ENCODE measurements at places on chromosomes 3 and 15.
A peak's percentile ranks its signal among the peaks of the same experiment; 100 is the strongest.

DNA sequence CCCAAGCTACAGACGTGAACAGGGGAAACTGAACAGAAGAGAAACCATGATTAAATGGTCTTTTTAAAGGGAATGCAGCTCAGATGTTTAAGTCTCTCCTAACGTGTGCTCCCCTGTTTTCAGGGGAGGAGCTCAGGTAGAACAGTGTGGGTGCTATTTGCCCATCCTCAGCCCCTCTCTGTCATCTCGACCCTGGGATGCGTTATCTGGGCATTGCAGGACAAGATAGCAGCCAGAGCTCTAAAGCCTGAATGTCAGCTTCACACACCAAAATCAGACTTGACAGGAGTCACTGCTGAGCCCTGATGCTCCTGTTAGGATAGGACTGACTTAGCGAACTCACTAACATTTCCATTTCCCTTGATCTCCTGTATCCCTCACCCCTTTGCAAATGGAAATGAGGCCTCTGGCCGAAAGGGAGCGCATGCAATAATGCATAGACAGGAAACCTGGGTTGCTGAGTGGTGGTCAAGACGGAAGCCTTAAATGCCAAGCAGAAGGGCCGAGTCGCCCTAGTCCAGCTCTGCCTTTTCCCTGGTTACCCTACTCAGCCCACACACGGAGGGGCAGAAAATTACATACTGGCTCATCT is 234.9 kb upstream of the TPM1 start:
- no peak for DNase-seq

DNA sequence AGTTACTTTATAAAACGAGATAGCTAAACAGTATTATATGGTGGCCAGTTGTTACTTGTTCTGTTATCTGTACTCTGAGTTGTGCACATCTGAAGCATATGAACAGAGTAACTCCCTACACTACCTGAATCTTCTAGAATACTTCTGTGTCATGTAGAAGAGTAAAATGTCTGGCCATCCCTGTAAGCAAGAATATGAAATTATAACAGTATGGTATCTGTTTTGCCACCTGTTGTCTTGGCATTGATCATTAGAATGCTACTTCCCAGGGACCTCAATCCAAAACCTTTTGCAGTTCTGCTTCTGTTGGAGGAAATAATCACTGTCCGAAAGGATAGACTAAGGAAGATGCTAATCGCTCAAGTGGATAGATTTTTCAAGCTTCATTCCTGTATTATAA is 1.9 kb downstream of the TEX9 start:
- no peak for DNase-seq

- DNase-seq = no peak
Observed at GRCh38 chr15:75651810-75652543, 4.3 kb downstream of the SNX33 start.

GRCh38 chr3:169686266-169686665 is 22.8 kb upstream of the MECOM start:
- no peak for DNase-seq

GRCh38 chr3:71317749-71318457 is 265.6 kb downstream of the FOXP1 start:
- no peak for DNase-seq

GRCh38 chr15:88648357-88649214 is 9.8 kb downstream of the ISG20 start:
- peak; percentile 10 for DNase-seq

DNA sequence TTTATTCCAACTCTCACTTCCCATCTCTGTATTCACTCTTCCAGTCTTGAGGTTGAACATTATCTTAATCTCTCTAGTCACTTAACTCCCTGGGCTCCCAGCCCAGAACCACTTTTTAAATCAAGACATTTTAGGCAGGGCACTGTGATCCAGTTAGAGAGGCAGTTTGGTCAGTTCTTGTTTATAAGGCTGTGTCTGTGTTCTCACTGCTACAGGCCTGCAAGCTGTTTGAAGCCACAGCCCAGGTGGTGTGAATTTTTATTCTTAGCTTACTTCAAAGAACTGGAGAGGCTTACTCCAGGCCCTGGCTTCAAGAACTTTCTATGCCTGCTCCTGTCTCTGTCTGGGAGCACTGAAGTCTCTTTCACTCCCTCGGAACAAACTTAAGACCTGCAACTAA is 906.1 kb downstream of the CADM2 start:
- no peak for DNase-seq

- no peak for DNase-seq
Observed at GRCh38 chr15:24823473-24823872, 131.3 kb upstream of the SNRPN start.

DNA sequence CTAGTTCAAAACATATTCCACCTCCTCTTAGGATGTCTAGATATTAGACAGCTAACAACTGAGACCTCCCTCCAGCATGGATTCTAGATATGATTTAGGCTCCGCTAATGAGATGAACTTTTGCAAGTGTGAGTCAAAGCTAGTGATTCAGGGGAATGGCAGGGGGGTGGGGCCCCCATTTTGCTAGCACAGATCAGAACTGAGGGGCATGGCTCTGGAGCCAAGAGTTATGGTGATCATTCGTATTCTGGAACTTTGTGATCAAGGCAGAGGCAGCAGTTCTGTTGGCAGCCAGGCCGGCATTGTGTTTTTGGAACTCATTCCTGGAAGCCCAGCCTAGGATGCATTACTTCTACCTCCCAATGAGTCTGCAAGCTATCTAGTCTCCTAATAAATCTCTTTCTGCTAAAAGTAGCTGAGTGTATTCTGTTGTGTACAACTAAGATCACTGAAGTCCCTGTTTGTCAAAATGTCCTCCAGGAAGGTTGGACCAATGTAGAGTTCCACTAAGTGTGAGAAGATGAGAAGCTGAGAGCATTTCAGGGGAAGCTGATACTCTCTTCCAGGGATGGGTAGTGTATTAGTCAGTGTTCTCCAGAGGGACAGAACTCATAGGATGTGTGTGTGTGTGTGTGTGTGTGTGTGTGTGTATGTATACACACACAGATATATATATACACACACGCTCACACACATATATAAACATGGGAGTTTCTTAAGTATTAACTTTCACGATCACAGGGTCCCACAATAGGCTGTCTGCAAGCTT is 312.7 kb downstream of the TLE3 start:
- no peak for DNase-seq
